AG09319 (cell line): ENCODE measurements at places on chromosomes 7 and 10.

- no peak for DNase-seq
These were observed 139.8 kb downstream of the CUBN start for GRCh38 chr10:16989826-16990293.

DNA sequence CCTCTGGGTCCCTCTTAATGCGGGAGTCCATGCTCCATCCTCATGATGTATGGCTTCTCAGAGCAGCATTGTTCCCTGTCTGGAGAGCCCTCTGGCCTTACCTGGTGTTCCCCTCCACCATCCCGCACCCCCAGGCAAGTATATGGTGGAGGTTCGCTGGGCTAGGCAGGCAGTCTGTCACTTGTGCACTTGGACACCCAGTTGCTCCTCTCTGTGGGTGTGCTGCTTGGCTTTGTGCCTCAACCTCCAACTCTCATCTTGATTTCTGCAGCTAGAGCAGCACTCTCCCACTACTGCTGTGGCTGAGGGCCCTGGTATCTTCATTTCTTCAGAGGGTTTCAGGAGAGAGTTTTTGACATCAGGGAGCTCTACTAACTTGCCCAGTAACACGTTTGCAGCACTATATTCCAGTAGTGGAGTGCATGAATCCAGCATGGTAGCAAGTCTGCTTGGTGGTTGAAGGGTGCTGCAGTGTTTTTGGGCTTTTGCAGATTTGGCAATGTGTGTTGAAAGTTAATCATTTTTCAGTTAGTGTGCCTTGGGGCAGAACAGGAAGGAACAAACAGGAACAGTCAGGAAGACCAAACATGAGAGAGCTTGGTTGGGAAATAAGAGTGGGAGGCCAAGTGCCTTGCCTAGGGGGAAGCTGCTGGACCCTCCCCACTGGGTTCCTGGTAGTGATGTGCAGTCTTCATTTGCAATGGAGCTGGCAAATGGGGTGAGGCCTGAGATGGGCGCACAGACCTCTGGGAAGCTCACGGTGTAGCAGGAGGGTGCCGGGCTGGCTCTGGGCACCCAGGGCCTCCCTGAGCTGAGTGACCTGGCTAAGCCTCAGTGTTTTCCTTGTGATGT lies 37.4 kb downstream of the TSPAN14 start:
- no peak for DNase-seq

- no peak for DNase-seq
These were observed 129.7 kb downstream of the MARCHF5 start for GRCh38 chr10:92420546-92421275.

- no peak for DNase-seq
These were observed 64.3 kb upstream of the BMPER start for GRCh38 chr7:33841031-33841430.

GRCh38 chr7:47625861-47626715 lies 44.2 kb upstream of the TNS3 start:
- DNase-seq, result no peak

- no peak for DNase-seq
These were observed 388.3 kb upstream of the MGMT start for GRCh38 chr10:129078746-129079145.

DNA sequence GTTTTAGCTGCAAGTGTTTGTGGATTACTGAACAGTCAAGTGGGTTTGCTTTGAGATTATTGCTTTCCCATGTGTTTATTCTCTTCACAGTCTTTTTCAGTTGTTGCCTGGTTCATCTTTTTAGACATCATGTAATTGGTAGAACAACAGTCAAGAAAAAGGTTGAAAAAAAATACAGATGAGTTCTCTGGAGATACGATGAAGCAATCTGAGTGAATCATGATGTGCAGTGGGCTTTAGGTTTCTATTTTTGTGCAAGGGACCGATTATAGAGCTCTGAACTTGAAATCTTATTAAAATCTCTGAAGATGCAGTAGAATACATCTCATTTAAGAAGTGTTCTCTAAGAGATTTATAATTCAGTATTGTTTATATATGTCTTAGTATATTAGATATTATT lies 145.7 kb downstream of the SDK1 start:
- DNase-seq, result no peak

DNA sequence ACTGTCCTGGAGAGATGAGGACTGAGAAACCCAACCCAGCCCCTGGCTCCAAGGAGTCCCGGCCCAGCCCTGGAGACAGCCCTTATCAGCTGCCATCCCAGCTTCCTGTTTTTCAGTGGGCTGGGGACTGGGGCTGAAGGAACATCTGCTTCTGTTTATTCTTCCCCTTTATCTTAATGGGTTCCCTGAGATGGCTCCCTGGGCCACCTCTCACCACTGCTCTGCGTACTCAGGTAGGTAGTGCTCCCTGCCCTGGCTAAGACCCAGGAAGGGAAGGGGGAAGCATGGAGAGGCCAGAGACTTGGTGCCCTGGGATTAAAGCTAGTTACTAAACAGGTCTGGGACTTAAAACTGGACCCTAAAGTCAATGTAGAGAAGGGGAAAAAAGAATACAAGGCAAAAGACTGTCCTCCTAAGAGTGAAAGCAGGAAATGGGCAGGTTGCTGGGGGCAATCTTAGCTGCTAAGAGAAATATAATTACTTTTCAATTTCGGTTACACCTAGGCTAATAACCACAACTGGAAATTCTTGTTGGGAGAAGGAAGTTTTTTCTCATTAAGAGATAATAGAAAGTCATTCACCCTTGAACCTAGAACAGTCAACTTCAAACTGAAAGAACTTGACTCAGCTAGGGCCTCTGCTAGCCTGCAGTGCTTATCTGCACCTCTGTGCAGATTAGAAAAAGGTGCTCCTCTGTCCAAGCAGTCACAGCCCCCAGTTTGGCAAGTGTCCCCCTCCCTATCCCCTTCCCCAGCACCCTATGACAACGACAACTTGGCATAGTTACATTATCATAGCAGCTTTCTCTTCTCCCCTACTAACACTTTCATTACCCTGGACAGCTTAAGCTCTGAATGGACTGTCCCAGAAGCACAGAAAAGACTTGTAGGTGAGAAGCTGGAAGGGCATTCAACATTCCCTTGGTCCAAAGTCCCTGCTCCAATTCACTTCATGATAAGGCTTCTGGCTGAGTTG lies 65.6 kb upstream of the KDM7A start:
- no peak for DNase-seq

- no peak for DNase-seq
These were observed 22.5 kb upstream of the C10orf53 start for GRCh38 chr10:49656845-49657493.

DNA sequence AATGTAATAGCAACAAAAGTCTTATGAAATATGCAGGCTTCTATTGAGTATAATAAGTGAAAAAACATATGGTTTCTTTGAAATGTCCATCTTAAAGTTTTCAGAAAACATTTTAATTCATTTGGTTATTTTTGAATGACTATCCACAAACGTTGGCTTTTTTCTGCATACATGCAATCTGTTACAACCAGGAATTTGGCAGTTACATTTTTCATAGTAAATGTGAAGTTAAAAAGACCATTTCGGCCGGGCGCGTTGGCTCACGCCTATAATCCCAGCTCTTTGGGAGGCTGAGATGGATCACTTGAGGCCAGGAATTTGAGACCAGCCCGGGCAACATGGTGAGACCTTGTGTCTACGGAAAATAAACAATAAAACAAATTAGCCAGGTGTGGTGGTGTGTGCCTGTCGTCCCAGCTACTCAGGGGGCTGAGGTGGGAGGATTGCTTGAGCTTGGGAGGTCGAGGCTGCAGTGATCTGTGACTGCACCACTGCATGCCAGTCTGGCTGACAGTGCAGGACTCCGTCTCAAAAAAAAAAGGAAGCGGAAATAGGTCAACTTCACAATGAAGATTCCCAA lies 73.9 kb upstream of the NMT2 start:
- DNase-seq, result no peak

DNA sequence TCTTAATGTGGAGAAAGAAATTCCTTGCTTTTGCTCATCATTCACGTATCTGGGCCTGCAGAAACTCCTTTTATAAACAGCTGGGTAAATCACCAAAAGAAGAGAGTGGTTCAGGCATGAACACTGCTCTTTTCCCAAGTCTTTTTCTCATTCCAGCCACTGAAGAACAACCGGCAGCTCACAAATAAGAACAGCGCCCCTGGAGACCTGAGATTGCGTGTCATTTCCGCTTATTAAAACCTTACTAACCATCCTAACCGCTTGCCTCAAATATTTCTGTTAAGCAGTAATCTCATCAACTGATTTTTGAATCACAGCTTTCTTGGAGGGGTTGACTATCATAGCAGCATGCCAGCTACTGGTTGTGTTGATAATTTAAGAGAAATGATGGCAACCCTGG lies 213.0 kb upstream of the PLXNA4 start:
- no peak for DNase-seq

GRCh38 chr10:130432271-130432670 lies 296.1 kb downstream of the GLRX3 start:
- DNase-seq, result no peak

GRCh38 chr7:74365322-74366022 lies 76.3 kb downstream of the CLIP2 start:
- DNase-seq, result no peak

GRCh38 chr10:21699575-21699974 lies 165.5 kb downstream of the MLLT10 start:
- DNase-seq, result no peak

DNA sequence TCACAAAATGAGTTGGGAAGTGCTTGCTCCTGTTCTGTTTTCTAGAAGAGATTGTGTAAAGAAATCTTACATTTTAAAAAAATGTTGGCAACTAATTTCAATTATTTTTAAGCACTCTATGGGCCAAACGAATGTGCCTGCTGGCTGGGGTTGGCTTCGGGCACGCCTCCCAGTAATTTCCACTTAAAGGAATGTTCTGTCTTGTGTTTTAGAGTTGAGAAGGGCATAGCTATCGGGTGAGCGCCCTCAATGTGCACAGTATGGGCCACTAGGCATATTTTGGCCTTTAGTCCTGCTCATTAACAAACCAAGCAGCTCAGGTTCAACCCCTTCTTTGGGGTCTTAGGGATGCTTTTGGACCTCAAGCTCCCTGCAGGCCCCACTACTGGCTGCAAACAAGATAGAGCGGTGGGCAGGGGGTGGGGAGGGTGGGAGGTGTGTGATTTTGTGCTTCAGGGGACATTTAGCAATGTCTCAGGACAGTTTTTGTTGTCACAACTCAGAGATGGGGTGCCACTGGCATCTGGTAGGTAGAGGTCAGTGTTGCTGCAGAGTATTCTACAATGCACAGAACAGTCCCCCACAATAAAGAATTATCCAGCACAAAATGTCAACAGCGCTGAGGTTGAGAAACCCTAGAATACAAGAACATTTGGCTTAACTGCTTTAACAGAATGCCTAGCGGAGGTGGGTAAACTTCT lies 40.7 kb downstream of the TACC2 start:
- DNase-seq, result no peak

DNA sequence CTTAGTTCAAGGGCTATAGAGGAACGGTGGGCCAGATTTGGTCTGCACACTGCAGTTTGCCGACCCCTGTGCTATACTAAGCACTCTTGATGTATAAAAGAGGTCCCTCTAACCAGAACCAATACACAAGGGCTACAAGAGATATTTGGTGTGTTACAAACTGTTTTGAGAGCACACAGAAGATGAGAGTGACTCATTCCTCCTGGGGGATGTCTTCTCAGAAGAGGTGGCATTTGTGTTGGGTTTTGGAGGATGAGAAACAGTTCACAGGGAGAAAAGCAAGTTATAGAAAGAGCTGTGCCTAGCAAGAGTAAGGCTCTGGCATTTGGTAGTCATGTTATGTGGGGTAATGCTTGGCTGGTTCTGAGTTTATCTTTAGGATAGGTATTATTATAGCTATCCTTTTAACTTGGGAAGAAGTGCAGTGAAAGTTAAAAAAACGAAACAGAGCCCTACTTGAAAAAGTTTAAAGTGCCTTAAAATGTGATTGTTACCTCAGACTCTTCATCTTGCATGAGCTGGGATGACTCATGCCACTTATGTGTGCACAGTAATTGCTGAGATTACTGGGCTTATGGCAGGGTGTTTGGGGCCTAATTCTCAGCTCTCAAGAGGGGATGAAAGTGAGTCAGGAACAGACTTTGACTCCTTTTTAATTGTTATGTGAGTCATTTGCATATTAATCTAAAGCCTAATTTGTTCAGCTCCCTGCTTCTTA lies 160.4 kb downstream of the KIF20B start:
- peak; percentile 4 for DNase-seq

DNA sequence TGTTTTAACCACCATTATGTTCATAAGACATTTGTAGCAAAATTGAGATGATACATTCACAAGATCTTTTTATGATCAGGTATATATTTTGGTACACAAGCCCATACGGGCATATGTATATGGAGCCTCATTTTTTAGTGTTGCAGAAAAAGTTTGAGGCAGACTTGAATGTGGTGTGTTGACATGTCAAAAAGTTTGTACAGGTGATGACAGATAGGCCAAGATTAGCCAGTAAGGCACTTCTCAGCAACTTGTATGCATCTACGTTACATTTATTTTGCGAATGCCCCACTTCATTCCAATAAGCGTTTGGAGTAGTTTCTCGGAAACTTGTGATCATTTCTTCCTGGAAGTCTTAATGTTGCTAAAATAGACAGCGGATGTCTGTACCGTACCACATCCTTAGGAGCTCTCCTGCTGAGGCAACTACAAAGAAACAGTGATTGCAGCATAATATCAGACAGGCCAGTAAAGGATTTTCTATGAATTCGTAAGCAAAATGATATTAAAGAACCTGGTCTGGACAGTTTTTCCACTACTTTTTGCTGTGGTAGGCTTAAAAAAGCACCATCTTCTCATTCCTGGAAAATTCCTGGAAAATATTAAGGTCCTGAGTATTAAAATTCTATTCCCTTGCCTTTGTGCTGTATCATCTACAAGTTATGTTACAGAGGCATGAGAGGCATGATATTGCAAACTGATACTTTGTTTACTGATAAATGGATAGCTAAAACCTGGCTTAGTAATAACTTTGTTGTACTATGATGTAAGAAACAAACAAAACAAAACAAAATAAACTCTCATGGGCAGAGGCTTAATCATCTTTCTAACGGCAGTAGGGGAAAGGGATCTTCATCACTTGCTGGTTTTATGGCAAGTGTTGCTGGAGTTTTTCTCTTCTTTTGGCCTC lies 153.6 kb downstream of the HDAC9 start:
- DNase-seq, result no peak

GRCh38 chr7:85156661-85157208 lies 30.1 kb downstream of the SEMA3D start:
- DNase-seq, result no peak
